Activated T-helper 1 cell treated with anti-CD3 and anti-CD28 coated beads, Interleukin-2, amount 50 U/mL, for 16 hours (primary cell): ENCODE measurements at places on chromosomes 5 and 9.

- DNase-seq, result no peak
Observed at GRCh38 chr9:73157811-73158210, 6.1 kb downstream of the ANXA1 start.

DNA sequence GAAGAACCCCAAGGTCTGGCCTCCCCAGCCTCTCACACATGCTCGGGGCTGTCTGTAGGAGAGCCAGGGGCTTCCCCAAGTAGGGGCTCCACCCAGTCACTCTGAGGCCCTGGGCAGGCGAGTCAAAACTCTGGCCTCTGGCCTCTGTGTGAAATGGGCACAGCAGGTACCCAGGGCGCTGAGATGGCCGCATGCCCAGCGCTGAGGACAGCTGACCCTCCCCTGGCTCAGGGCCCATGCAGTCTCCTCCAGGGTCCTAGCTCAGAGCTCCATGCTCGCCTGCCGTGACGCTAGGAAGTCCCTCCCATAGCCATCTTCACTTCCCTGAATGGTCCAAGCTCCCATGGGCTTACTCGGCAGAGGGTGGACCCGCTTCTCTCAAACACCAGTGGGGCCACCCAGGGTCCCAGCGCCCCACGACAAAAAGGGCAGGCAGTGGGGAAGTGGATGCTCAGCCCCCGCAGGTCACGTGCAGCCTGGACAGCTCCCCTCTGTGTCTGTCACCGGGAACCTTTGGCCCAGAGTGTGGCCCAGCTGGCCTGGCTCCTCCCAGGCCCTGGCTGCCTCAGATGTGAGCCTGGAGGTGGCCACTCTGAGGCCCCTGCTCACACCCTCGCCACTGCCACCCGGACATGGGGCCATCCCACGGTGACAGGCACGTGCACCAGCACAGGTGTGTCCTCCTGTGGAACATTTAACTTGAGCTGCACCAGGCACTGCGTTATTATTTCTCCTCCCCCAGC is 12.2 kb upstream of the VAV2 start:
- no peak for DNase-seq

- DNase-seq, result no peak
Observed at GRCh38 chr9:85030316-85030715, 360.8 kb downstream of the NTRK2 start.

- no peak for DNase-seq
Observed at GRCh38 chr5:141051521-141051866, 320 bp downstream of the PCDHB1 start.

DNA sequence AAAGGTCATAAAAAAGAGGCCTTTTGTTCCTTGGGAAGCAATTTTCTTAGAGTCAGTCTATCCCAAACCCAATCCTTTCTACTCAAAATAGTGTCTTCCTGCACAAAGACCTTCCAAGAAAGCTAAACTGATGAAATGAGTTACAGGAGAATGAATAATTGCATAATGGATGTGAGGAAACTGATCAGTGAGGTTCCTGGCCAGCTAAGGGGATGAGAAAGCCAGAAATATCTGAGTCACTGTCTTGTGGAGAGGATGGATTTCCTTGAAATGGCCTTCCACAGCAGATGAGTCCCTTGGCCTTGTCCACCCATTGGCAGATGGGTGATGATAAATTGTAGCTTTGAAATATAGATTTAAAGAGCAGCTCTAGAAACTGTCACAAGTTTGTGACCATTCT is 756.1 kb downstream of the DNAH5 start:
- no peak for DNase-seq

- no peak for DNase-seq
Observed at GRCh38 chr5:72510610-72511181, 3.5 kb upstream of the ZNF366 start.

- no peak for DNase-seq
Observed at GRCh38 chr9:135343837-135344522, 135.6 kb upstream of the PPP1R26 start.

GRCh38 chr9:134522976-134523375 is 118.6 kb upstream of the COL5A1 start:
- DNase-seq, result no peak

DNA sequence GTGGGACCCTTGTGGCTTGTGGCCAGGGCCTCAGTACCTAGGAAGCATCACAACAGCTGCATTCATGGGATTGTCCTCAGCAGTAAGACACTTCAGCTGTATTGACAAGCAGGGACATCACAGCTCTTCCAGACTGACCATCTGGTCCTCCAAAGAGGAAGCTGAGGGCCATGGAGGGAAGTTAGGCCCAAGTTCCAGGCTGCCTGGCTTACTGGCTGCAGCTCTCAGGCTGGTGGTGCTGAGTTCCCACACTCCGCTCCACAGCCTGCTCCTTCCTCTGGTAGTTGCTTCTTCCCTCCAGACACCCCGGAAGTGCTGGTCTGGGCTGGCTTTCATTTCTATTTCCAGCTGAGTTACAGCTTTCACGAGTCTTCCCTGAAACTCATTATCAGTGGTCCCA is 5.7 kb upstream of the STING1 start:
- DNase-seq, result no peak

GRCh38 chr5:148976569-148977381 is 86.1 kb downstream of the SH3TC2 start:
- DNase-seq, result no peak

- DNase-seq, result no peak
Observed at GRCh38 chr5:83683836-83684235, 36.8 kb downstream of the HAPLN1 start.

- DNase-seq, result no peak
Observed at GRCh38 chr5:152063004-152063403, 138.4 kb upstream of the GLRA1 start.

GRCh38 chr5:178450121-178451028 is 139.8 kb downstream of the COL23A1 start:
- no peak for DNase-seq

GRCh38 chr9:80615964-80616363 is 1044.2 kb downstream of the TLE4 start:
- DNase-seq, result no peak

DNA sequence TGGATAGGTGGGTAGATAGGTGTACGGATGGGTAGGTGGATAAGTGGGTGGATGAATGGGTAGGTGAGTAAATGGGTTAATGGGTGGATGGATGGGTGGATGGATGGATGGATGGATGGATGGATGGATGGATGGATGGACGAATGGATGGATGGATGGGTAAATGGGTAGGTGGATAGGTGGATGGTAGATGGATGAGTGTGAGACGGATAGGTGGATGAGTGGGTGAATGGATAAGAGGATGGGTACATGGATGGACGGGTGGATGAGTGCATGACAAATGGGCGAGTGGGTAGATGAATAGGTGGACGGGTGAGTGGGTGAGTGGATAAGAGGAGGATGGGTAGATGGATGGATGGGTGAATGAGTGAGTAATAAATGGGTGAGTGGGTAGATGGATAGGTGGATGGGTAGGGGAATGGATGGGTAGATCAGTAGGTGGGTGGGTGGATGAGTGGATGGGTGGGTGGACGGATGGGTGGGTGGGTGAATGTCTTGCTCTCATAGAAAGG is 179.2 kb downstream of the FGF18 start:
- DNase-seq, result no peak

DNA sequence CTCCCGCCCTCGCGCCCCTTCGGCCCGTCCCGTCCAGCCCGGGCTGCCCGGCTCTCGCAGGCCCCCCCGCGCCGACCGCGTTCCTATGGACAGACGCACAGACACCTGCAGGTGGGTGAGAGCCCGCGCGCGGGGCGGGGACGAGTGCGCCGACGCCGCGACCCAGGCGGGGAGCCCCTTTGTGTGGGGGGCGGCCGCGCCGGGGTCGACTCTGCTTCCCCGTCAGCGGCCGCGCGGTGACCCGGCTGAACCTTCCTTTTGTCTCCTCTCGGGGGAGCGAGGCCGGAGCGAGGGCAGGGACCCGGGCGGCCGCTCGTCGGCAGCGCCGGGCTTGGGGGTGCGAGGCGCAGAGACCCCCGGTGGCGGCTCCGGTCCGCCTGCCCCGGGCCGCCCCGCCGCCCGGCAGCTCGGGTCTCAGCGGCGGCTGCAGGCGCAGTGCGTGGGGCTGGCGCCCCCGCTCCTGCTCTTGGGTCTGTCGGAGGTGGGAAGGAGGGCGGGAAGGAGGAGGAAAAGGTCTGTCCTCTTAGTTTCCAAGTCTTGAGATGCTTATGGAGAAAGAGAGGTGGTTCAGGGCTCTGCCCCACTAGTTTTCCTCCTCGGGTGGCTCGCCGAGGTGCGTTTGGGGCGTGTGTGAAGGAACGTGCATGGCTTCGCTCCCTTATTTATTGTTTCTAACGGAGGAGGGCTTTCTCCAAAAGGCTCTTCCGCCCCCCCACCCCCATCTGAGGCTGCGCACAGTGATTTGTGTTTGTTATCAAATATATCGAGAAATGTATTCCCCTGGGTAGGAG is 576 bp downstream of the KIAA1958 start:
- peak; percentile 9 for DNase-seq

DNA sequence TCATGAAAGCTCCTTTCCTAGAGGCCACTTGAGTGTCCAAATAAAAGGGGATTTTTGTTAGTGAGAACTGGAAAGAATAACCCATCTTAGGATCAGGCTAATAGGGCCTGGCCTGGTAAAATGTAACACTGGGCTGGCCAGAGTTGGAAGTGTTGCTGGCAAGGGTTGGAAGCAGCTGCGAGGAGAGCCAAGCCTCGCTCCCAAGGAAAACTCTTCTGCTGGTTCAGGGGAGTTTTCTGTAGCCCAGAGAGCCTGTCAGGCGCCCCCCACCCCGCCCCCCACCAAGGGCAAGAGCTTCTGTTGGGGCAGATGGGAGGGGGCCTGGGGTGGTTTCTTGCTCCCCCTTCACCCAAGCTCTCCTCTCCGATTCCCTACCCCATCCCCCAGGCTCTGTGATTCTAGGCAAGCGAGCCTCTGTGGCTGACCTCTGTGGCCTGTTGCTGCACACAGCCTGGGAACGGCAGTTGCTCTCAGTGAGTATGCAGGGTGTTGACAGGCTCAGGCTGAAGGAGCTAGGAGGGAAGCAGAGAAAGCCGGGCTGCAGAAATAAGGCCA is 547.8 kb downstream of the CCDC171 start:
- DNase-seq, result no peak

DNA sequence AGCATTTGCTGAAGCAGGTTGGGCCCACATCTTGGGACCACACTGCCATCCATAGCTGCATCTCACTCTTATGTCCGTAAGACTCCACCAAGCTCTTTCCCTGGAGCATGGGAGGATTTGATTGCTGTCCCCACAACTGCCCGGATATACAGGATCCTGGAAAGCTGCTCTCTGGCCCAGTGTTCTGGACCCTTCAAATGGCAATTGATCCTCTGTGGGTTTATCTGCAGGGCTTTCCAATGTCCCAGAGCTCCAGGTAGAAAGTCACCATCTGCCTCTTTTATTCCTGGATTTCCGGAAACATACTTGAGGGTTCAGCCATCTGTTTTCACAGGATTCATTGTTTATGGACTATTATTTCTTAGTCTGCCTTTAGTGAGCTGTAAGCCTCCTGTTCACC is 214.6 kb downstream of the SREK1 start:
- no peak for DNase-seq

- no peak for DNase-seq
Observed at GRCh38 chr9:115810166-115810565, 343.4 kb upstream of the PAPPA start.

DNA sequence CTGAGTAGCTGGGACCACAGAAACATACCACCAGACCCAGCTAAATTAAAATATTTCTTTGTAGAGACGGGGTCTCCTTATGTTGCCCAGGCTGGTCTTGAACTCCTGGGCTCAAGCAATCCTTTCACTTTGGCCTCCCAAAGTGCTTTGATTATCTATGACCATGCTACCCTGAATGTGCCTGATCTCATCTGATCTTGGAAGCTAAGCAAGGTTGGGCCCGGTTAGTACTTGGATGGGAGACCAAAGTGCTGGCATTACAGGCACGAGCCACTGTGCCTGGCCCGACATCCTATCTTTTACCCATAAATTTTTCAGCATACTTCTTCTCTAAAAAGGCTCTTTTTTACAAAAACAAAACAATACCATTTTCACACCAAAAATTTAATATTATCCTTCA is 137.0 kb upstream of the LRRTM2 start:
- no peak for DNase-seq

- no peak for DNase-seq
Observed at GRCh38 chr5:81789033-81789432, 38.1 kb upstream of the SSBP2 start.

DNA sequence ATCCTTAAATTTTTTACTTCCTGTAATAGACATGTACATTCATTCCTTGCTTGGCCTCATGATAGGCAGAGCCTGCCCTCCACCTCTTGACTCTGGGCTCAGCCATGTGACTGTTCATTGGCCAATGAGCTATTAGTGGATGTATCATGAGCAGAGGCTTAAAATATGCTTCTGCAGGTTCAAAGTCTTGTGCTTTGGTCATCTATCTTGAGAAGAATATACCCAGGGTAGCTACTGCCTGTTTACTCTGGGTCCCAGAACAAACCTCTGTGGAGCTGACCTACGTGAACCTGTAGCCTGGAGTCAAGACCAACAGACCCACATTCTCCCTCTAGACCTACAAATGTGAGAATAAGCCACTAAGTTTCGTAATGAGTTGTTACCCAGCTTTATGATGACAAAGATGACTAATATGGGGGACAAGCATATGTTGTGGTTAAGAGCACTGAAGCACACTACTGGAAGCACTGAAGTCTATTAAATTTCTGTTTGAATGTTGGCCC is 244.4 kb downstream of the MAST4 start:
- no peak for DNase-seq

DNA sequence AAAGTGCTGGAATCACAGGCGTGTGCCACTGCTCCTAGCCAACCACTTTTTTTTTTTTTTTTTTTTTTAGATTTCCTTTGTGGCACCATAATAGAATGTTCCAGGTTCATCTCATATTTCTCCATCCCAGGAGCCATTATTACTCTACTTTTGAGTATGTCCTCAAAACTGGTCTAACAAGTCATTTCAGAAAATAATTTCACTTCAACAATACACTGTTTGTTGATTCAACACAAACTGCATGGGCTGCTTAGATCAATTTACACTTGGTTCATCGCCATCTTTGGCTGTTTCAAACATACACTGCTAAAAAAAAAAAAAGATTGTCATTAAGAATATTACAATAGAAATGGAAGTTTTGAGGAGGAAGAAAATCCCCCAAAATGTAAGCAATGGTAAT is 57.9 kb downstream of the CSNK1A1 start:
- DNase-seq, result no peak

GRCh38 chr5:74503-75109 is 17.4 kb upstream of the PLEKHG4B start:
- DNase-seq, result no peak

DNA sequence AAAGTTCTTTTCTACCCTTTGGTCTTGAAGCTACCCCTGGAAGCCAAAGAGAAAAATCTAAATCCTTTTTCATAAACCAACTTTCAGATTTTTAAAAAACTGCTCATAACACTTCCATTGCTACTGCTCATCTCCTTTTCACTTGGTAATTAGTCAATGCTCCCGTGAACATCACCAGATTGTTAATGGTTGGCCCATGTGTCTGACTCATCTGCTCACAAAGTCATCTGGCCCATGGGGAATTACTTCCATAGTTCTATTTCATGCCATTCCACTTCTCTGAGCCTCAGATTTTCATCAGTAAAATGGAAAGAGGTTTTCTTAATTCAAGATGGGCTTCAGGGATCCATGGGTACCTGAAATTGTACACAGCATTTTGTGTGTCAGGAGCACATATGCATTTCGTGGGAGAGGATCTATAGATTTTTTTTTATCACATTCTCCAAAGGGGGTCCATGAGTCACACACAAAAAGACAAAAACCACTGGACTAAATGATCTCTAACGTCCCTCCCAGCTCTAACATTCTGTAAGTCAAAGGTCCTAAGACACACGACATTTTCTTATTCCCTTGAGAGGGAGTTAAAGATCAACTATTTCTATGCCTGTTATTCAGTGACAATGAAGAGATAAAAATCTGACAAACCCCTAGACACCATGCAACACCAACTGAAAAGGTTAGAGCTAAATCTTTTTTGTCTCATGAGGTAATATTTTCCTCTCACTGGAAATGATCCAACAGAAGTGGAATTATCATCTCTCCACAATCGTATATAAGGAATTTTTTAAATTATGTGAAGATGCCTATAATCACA is 75.4 kb downstream of the TEX10 start:
- DNase-seq, result no peak
